ENCODE measurements at places on chromosomes 1 and 21.

DNA sequence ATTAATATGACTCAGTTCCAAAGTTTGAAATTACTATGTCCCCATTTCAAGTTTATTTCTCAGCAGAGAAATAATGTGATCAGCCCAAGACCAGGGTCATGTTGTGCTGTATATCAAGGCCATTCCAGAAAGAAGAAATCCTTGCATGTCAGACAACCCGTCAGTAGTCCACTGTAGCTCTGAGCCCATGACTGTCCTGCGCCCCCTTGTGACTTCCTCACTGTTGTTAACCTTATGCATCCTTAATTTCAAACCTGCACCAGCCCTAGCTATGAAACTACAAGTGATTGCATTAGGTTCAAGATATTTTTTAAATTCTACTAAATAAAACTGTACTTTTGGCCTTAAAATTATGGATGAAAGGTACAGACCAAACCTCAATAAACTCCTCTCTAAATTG lies 133.0 kb downstream of the LRRC7 start:
- no peak for DNase-seq

DNA sequence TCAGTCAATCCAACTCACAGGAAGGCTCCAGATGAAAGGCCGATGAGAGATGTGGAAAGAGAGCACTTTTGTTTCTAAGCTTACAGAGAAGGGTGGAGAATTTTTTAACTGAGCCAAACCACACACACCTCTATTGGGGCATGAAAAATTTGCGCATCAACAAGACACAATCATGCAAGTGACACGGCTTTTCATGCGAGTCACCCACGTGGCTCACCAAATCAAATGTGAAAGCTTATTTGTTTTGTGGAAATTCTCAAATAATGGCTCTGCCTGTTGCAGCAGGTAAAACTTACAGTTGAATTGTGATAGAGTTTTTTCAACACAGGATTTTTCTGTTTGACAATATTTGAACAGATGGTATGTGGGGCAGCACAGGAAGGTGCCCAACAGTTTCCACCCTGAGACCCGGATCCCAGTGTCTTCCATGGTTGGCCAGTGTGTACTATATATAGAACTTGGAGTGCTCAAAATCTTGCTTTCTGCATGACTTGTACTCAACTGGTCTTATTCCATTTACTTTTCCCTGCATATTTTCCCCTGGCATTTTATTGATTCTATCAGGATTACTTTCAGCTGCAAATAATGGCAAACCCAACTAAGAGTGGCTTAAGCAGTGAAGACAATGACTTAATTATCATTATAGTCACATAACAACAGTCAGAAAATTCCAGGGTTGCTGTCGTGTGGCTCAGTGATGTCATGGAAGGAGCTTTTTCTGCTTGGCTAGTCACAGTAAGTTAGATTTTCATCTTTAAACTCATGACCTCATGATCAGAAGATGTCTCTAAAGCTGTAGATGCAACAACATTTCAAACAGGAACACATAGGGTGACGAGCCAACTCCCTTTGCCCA lies 90.6 kb upstream of the SIM2 start:
- DNase-seq: no peak

DNA sequence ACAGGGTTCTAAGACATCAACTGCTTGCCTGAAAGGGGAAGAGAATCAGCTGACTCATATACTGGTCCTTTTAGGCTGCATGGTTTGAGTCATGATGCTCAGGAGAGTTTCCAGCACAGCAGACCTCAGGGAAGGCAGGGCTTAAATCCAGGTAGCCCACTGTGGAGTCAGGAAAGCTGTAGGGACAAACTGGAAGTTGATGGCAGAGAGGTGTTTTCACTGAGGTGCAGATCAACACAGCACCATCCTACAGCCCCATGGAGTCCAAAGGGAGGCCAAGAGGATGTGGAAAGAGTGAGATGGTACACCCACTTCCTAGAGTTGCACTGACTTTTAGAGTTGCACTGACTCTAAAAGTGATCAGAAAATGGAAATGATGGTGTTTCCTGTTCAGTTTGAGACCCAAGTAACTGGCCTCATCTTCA lies 252.4 kb upstream of the DUSP10 start:
- DNase-seq: peak; percentile 17

- no peak for DNase-seq
Observed at GRCh38 chr1:71908303-71908702, 374.0 kb downstream of the NEGR1 start.

DNA sequence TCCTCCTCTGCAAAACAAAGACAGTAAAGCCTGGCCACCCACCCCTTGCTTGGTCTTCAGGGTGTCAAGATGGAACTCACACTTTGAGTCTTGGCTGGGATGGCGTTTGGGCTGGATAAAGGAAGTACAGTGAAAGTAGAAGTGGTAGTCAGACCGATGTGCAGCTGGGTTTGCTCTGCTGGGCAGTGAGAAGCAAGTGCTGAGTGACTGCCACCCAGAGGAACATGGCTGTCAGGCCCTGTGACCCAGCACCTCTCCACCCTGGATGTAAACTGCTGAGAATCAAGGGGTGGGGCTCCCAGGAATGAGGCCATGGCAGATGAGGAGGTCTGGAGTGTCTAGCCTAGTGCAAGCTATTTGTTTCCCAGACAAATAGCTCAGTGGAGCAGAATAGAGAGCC lies 51.2 kb downstream of the POFUT2 start:
- DNase-seq: no peak

DNA sequence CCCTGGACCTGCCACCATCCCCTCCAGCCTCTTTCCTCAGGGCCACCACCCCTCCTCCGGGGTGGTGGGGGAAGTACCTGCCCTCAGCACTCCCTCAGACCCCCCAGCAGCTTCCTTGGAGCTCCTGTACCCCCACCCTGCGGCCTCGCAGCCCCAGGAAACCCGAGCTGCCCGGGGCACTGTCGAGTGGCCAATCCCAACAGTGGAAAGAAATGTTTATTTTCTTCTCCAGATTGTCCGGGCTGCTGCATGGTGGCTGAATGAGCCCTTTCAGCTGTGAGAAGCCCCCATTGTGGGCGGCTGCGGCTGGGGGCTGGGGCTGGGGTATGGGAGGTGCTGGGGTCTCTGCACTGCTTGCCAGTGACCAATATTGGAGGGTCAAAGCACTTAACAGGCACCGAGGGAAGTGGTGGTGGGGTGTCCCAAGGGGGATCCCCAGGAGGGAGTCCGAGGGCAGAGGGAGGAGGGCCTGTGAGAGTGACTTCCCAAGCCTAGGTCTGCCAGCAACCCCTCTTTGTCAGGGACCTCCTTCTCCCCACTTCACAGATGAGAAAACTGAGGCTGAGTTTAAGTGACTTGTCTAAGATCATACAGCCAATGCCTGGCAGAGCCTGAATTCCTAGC lies 25.2 kb downstream of the RUNX3 start:
- DNase-seq: no peak

DNA sequence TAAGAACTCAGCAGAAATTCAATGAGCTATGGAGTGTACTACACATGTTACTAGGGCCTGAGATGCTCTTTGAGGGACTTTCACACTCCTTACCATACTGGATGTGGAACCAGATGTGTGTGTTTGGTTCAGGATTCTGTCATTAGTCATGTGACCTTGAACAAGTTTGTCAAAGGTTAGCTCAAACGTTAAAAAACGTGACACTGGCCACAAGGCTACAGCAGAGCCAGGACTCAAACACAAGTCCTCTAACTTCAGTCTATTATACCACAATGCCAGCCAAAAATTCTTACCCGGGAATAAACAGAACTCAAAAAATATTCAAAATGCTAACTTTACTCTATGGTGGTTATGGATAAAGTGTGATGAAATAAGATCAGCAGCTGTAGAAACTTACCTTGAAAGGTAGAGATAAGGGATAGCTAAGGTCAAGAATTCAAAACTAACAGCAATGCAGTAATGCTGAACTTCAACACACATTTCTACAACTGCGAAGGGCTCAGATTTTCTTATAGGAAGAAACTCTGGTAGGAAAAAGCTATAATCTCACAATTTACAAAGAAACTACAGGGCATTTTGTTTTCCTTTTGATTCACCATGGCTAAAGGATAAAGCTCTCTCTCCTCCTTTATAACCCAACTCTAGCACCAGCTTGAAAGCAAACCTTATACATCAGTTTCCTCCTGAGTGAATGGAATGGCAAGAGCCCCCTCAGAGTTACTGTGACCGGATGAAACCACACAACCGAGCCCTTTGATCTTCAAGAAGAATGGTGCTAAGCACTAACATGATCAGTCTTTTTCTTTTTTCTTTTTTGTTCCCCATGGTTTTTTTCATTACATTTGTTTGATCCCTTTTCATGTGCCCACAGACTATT lies 233.9 kb downstream of the SLC45A1 start:
- no peak for DNase-seq

DNA sequence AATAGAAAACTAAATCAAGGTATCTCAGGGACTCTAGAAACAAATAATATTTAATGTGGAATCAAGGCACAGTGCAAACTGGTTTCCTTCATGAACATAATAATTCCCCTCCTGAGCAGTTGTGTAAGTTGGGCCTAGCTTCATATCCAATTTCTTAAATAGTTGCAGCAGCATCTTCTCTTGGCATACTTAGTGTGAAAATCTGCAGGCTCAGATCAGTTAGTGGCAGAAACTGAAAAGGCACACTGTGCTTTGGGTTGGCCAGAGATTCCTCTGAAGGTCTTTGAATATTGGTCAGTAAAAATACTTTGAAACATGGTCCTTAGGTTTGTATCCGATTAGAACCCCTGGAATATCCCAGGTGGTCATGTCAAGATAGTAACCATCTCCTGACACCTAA lies 52.5 kb downstream of the CHRM3 start:
- no peak for DNase-seq

DNA sequence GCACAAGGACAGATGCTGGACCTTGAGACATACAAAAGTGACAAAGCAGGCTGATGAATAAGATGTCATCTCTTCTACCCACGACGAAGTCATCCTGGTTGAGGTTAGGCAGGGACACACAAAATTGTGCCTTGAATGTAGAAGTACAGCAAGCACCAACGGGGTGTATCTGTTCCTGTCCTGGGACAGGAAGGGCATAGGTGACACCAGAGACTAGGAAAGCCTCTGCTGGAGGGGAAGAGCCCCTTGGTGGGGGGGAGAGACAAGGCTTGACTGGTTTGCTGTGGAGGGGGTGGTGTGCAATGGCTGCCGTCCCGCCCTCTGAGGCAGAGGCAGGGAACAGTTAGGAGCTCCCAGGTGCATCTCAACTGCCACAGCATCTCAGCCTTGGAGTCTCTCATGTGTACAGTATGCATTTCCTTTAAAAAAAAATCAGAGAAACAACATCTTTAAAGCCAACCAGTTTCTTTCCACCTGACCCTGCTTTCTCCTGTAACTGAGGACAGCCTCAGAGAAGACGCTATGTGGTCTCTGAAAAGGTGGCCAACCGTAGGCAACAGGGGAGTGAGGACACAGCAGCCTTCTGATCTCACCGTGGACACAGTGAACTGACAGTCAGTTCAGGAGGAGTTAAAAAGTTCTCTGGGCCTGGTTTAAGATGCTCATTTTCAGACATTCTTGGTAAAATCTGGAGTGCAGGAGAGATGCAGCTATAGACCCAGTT lies 17.7 kb upstream of the GFI1 start:
- DNase-seq: no peak

GRCh38 chr1:150925080-150925479 lies 1.1 kb upstream of the SETDB1 start:
- no peak for DNase-seq

GRCh38 chr1:204032642-204033235 lies 40.2 kb upstream of the SOX13 start:
- DNase-seq: no peak

DNA sequence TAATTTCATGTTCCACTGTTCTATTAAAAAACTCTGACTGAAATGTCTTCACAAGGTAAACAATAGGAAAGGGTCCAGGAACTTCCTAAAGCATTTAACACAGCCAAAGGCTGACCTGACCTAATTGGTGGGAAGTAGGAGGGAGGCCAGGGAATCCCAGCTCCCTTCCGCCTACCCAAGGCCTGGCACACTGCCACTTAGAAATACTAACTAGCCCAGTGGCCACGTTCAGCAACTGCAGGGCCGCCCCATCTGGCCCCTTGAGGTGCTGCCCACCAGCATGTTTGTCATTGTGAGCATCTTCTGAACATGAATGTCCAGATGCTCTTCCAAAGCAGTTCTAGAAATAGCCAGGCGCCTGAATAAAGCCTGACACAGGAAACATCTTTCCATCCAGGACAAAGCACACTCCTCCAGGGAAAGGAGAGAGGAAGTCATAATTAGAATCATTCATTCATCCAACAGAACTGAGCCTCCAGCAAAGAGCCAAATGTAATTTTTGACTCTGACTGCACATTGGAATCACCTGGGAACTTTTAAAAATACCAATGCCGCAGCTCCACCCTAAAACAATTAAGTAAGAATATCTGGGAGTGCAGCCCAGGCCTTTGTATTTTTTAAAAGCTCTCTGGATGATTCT lies 44.6 kb upstream of the BCL9 start:
- no peak for DNase-seq

- no peak for DNase-seq
Observed at GRCh38 chr1:197029749-197030148, 37.3 kb downstream of the F13B start.

- DNase-seq: no peak
Observed at GRCh38 chr1:108036796-108037562, 72.0 kb upstream of the VAV3 start.

- no peak for DNase-seq
Observed at GRCh38 chr1:7826363-7826762, 26.5 kb downstream of the UTS2 start.

- DNase-seq: no peak
Observed at GRCh38 chr1:215375381-215375780, 191.7 kb upstream of the KCTD3 start.

DNA sequence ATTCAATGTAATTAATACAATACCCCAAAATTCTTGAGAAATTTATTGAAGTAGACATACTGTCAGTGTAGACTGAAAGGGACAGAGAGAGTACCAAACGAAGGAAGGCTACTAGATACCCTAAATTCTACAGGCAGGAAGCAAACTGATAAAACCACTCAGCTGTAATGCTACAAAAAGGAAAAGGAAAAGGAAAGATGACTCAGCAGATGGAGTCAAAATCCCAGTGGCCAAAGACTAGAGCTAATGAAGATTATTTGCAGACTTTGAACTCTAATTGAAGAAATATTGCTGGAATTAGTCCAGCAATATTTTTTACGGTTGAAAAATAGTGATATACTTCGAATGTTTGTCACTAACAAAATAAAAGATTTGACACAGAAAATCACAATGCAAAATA lies 671.9 kb downstream of the BRINP3 start:
- no peak for DNase-seq

DNA sequence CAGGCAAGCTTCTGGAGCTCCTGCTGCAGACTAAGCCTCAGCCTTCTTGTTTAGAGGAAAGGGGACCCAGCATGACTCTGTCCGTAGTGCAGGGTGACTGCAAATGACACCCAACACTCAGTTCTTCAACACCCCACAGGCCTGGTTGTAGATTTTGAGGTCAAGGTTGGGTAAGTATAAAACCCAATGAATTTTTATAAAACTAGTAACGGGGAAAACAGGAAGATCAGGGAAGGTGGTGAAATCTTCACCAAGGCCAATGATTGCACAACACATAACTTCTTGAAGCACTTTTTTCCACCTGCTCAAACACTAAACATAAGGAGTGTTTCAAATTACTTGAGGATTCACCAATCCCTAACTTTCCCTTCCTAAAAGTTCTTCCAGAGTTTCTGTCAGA lies 89.4 kb upstream of the JAK1 start:
- DNase-seq: no peak
